Activated CD4-positive, alpha-beta T cell treated with anti-CD3 and anti-CD28 coated beads, Interleukin-2, amount 10 ng/mL, durations not matched to agents 7 days and 5 days (primary cell): ENCODE measurements at places on chromosomes 4 and X. TPM values are rescaled to one million over a fixed set of nuclear protein-coding genes. Genes with fewer than 3 reads are reported as not detected.

GRCh38 chr4:40164459-40164858 is 32.4 kb upstream of the RHOH start:
- no peak for DNase-seq

Gene PRDM8
- total RNA-seq: 4.8 TPM

DNA sequence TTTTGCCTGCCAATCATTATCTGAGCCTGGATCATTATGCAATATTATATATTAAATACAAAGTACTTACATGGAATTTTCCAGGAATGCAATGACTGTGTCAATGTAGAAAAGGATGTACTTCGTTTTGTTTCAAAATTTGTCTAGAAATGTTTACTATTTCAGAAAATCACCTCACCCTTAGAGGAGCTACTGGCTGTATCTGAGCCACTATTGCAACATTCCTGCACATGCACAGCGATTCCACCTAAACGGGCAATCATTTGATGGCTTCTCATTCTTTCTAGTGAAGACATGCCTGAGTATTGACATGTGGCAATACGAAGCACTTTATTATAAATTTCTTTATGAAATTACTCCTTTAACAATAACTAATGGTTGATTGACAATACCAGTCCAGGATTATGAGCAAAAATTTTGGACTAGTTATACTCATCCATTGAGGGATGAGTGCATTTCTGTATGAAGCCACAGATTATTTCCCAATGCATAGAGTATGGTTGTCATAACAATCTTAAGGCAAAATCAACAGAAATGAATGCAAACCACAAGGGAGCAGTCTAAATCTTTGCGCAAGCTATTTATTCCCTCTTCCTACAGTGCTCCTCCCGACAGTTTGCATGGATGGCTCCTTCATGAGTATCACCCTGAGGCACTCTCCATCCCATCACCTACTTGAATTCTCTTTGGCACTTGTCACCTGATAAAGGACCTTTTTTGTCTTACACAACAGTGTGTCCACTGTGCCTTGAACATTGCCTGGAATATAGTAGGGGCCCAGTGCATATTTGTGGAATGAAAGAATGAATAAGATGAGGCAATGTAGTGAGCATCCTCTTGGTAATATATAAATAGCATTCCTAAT is 35.8 kb upstream of the MMAA start:
- no peak for DNase-seq

Gene LRIT3
- 0.20 TPM for total RNA-seq

Gene S100P
- 7.2 TPM for total RNA-seq

Gene TKTL1
- 5.2 TPM for total RNA-seq

DNA sequence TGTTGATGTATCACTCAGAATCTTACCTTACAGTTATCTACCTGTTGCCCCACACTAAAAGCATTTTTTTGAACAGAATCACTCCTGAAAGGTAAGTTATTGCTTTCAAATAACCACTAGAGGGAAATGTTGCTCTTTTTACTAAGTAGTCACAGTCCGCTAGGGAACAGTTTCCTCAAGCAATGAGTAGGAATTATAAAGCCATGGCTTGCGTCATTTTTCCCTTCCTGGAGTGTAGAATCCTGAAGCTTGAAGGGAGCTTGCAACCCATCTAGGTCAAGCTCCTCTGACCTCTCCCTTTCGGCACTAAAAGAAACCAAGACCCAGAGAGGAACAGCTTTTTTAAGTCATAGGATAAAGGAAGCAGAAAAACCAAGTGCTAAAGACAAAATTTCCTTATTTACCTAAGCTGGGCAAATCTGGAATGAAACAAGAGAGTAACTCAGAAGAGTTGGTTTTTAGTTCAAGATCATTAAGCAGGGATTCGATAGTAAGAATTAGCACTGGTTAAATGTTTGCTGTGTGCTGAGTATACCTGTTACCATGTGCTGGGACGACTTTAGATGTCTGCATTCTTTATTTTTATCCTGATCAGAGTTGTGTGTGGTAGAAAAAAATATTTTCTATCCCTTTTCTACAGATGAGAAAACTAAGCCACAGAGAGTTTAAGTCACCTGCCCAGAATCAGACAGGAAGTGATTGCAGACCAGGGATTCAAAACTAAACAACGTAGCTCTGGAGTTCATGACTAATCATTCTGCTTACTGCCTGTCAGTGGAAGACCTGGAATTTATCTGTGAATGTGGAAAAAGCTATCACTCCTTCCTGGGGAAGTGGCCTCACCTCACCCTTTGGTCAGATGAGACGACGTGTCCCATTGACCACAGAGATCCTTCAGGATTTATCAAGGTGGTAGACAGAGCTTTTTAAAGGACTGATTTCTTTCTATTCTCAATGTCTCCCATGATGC is 631.5 kb downstream of the RAB28 start:
- no peak for DNase-seq

DNA sequence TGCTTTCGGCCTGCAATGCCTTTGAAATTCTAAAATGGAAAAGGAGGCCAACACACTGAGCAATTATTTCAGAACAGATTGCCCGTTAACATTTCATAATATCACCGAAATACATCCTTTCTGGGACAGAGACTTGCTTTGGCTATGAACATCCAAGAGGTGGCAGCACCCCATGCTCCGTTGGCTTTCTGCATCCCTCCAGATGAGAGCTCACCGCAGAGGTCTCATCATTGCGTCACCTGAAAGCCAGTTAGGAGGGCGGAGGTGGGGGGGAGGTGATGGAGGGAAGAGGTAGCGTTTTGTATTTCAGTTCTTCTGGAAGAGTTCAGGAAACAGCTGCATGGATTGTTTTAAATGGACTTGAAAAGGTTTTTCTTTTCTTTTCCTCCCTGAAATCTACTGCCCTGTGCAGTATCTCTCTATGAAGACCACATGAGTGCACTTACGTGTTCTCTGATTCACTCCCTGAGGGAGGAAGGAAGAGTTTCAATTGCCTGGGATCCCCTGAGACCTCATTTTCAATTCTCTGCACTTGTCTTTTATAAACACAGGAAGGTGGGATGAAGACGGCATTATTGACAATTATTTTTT is 166.8 kb upstream of the PGRMC2 start:
- peak; percentile 59 for DNase-seq

Gene ARSJ
- total RNA-seq: not detected

DNA sequence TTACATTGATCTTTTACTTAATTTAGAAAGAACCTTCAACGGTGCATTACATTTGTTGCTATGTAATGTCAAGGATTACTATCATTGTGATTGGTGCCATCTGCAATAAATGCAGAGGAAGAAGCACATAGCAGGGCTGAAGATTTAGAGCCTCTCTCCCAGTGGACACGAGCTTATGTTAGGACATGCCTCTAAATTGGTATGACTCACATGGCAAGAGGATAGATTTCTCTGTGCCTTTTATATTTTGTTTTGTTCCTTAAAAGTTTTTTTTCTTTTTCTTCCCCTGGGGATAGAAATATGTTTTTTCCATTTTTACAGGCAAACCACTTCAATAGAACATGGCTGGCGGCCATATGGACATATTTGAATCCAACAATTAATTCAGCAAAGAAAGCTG is 205.0 kb upstream of the HAND2 start:
- DNase-seq: no peak

- DNase-seq: no peak
These were observed 147.8 kb upstream of the BCOR start for GRCh38 chrX:40245488-40246071.

Gene LNX1
- total RNA-seq: not detected

DNA sequence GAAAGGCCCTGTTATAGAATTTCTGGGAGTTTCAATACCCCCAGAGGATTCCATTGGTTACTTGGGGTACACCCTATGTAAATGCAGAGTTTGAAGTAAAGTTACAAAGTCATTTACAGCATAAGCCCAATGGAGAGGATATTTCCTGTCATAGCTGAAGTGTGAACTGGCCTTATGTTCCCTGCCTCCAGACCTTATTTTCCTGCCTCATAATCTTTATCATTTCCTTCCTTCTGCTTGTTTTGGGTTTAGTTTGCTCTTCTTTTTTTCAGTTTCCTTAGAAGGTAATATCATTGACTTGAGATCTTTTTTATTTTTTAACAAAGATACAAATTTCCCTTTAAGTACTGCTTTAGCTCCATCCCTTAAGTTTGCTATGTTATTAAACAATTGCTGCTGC is 85.4 kb downstream of the PPEF1 start:
- DNase-seq: no peak
